Activated T-cell treated with anti-CD3 and anti-CD28 coated beads, Interleukin-2, amount 50 U/mL, for 24 hours (primary cell): ENCODE measurements at places on chromosomes 4 and X.

GRCh38 chr4:151798678-151799416 is 38.0 kb upstream of the GATB start:
- no peak overlapping the region for H3K27ac ChIP-seq
- no peak overlapping the region for H3K4me3 ChIP-seq
- DNase-seq, result no peak
- H3K36me3 ChIP-seq, result no peaks in the 10 kb centered on the region
- no peaks in the 10 kb centered on the region for H3K4me1 ChIP-seq

DNA sequence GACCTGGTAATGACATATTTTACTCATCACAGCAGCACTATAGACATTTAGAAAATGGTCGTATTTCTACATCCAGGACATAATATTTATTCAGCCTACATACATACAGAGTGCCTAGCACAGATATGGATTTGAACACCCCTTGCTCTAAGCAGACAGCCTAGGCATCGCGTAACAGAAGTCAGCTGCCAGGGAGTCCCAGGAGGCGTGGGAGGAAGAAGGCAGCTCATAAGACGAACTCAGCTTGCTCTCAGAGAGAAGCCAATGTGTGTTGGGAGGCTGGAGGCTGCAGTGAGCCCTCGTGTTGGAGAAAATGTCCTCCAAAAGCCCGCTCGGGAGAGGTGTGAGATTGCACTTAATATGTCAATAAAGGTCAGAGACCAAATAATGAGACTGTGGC is 131.6 kb downstream of the BCOR start:
- H3K27ac ChIP-seq, result no peak overlapping the region
- DNase-seq, result no peak
- no peak overlapping the region for H3K4me3 ChIP-seq
- H3K27me3 ChIP-seq, result peaks cover 55% of the 10 kb centered on the region
- peaks cover 21% of the 10 kb centered on the region for H3K4me1 ChIP-seq

GRCh38 chrX:69884210-69884609 is 165.5 kb downstream of the AWAT2 start:
- no peak overlapping the region for H3K27ac ChIP-seq
- H3K4me1 ChIP-seq, result no peaks in the 10 kb centered on the region
- DNase-seq, result no peak
- no peak overlapping the region for H3K4me3 ChIP-seq
- H3K27me3 ChIP-seq, result peaks cover 29% of the 10 kb centered on the region

DNA sequence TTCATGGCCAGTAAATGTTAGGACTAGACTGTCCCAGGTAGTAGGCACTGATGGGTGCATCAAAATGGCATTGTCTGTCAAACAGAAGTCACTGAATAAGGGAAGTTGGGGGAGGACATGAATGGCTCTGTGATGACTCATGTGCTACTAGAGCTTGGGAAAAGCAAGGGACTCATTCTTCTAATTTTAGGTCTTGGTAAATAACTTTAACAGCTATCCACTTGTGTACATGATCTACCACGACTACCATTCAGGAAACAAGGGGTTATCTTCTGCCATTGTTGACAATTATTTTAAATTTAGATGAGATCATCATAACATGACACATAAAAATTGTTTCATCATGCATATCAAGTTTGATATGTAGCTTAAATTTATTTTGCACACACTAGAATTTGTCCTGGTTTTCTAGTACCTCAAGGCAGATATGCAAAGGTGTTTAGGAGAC is 6.3 kb downstream of the AREG start:
- peaks cover 4% of the 10 kb centered on the region for H3K4me1 ChIP-seq
- peaks cover 2% of the 10 kb centered on the region for H3K36me3 ChIP-seq
- no peaks in the 10 kb centered on the region for H3K27me3 ChIP-seq
- DNase-seq, result no peak
- H3K27ac ChIP-seq, result no peak overlapping the region

DNA sequence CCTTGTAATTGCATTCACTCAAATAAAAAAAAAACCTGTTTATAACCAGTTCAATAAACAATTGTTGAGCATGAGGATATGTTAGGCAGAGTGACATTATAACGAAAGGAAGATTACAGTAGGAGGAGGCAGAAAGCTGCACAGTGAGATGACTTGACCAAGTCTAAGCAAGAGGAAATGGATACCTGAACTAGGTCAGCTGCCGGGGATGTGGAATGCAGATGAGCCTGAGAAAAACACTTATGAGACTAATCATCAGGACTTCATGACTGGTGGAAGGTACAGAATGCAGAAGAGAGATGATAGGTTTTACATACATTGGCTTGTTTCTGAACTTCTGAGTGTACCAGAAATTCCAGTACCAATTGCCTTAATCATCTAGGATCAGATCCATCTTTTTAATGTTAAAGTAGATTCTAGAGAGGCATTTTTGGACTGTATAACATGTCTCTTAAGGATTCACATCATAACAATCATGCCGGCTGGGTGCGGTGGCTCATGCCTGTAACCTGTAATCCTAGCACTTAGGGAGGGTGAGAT is 208.1 kb upstream of the PPP3CA start:
- DNase-seq, result no peak
- H3K4me1 ChIP-seq, result peaks cover 2% of the 10 kb centered on the region
- peaks cover 5% of the 10 kb centered on the region for H3K36me3 ChIP-seq
- peaks cover 33% of the 10 kb centered on the region for H3K27me3 ChIP-seq
- no peak overlapping the region for H3K27ac ChIP-seq

DNA sequence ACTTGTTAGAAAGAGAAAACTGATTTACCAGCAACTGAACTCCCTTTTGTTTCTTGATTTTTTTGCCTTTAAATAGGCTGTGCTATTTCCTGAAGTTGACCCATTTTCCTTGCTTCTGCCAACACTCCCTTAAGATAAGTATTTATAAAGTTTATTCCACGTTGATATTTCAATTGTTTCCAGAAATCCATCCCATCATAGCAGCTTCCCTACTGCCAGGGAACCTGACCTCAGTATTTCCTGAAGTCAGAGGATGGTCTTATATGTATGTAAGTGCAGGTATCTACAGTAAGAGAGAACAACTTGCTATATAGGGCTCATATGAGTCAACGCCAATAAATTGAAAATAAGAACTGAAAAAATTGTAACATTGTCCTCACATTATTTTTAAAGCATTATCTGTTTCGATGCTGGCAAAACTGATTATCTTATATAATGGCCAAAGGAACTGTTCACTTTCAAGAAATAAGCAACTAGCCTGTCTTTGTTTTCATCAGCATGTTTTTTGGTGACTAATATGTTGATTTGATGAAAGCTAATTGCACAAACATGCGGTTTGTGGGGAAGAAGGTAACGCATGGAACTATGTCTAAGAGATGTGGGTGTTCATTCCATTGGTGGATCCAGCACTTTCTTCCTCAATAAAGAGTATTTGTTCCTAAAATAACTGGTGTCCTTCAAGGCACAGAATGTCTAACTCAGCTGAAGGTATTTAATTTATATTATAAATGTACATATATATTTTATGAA is 4.7 kb downstream of the LIMCH1 start:
- H3K4me3 ChIP-seq, result no peak overlapping the region
- H3K27me3 ChIP-seq, result peaks cover 2% of the 10 kb centered on the region
- no peaks in the 10 kb centered on the region for H3K4me1 ChIP-seq
- no peak for DNase-seq

DNA sequence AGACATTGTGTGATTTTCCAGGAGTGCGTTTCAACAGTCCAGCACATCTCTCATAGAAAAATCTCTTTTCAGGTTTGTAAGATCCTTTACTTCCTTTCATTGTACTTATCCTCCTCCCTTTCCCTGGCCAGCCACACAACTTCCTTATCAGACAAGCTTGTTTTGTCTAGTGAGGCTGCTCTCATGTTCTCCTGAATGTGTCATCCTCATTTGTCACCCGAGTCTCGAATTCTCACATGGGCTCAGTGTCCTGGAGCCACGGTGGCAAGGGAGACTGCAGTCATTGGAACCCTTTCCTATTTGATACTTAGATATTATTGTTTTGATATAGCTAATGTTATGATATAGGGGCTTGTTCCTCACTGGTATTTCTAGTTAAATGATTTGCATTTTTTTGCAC is 16.9 kb downstream of the SYNPO2 start:
- peaks cover 10% of the 10 kb centered on the region for H3K27me3 ChIP-seq
- H3K4me1 ChIP-seq, result no peaks in the 10 kb centered on the region
- no peak overlapping the region for H3K4me3 ChIP-seq
- no peak overlapping the region for H3K27ac ChIP-seq
- no peak for DNase-seq
- H3K36me3 ChIP-seq, result no peaks in the 10 kb centered on the region

DNA sequence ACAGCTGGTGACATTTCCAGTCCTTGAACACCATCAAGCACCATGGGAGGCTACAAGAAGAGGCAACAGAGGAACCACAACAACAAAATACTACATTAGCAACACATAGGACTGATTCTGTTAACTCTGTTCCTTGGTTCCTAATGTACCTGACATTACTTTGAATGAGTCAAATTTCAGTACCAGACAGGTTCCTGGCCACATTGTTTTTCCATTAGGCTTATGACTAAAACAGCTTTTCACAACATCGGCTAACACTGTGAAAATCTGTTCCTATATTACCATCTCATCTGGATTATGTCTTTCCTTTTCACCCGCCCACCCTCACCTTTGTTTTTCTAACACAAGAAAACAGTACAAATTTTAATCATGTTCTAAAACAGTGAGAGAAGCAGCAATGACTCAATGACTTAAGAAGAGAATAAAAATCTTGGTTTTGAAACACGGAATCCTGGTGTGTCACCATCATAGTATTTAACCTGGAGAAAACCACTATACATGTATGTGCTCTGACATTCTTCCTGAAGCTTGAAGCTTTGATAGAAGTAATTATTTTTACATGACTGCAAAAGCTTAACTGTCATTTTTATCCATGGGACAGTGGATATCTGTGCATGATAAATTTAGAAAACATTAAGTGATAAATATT is 143.9 kb downstream of the SCFD2 start:
- H3K27me3 ChIP-seq, result no peaks in the 10 kb centered on the region
- H3K4me1 ChIP-seq, result peaks cover 7% of the 10 kb centered on the region
- DNase-seq, result no peak

GRCh38 chr4:21692241-21692640 is 256.3 kb downstream of the KCNIP4 start:
- no peaks in the 10 kb centered on the region for H3K4me1 ChIP-seq
- H3K36me3 ChIP-seq, result no peaks in the 10 kb centered on the region
- H3K27me3 ChIP-seq, result no peaks in the 10 kb centered on the region
- H3K4me3 ChIP-seq, result no peak overlapping the region
- no peak overlapping the region for H3K27ac ChIP-seq

GRCh38 chrX:125620715-125621587 is 301.3 kb downstream of the TEX13C start:
- no peak overlapping the region for H3K4me3 ChIP-seq
- H3K4me1 ChIP-seq, result no peaks in the 10 kb centered on the region
- no peak overlapping the region for H3K27ac ChIP-seq
- H3K27me3 ChIP-seq, result peaks cover 26% of the 10 kb centered on the region
- H3K36me3 ChIP-seq, result no peaks in the 10 kb centered on the region

GRCh38 chrX:39773923-39774773 is 323.6 kb downstream of the BCOR start:
- peak overlapping the region; percentile 50 for H3K4me3 ChIP-seq
- DNase-seq, result peak; percentile 53
- peak overlapping the region; percentile 89 for H3K27ac ChIP-seq

DNA sequence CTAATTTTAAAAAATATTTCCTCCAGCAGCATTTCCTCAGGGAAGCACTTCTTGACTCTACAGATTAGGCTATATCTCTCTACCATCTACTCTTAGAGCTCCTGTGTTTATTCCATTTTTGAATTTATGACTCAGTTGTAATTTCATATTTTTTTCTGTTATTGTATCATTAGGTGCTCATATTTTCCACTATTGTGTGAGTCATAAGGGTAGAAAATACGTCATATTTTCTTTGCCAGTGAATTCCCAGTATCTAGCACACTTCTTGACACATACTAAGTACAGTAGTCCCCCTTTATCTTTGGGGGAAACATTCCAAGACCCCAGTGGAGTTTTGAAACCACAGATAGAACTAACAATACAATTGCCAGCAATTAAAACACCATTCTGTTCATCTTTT is 431.2 kb downstream of the GASK1B start:
- no peak for DNase-seq
- H3K27me3 ChIP-seq, result no peaks in the 10 kb centered on the region
- no peaks in the 10 kb centered on the region for H3K36me3 ChIP-seq
- H3K4me3 ChIP-seq, result no peak overlapping the region
- no peak overlapping the region for H3K27ac ChIP-seq

- no peaks in the 10 kb centered on the region for H3K4me1 ChIP-seq
- H3K4me3 ChIP-seq, result no peak overlapping the region
- no peak for DNase-seq
- no peaks in the 10 kb centered on the region for H3K36me3 ChIP-seq
- peaks cover 18% of the 10 kb centered on the region for H3K27me3 ChIP-seq
These were observed 18.8 kb downstream of the SLC25A31 start for GRCh38 chr4:127748957-127749356.

DNA sequence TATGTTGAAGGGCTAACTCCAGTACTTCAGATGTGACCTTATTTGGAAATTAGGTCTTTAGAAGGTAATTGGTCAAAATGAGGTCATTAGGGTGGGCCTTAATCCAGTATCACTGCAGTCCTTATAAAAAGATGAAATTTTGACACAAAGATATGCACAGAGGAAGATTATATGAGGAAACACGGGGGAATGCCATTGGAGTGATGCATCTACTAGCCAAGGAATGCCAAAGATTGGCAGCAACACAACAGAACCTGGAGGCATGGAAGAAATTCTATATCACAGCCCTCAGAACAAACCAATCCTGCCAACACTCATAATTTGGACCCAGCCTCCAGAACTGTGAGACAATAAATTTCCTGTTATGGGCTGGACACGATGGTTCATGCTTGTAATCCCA is 17.6 kb downstream of the TRIM61 start:
- H3K4me3 ChIP-seq, result no peak overlapping the region
- no peak for DNase-seq
- H3K4me1 ChIP-seq, result peaks cover 22% of the 10 kb centered on the region
- peaks cover 21% of the 10 kb centered on the region for H3K36me3 ChIP-seq
- no peak overlapping the region for H3K27ac ChIP-seq
- H3K27me3 ChIP-seq, result no peaks in the 10 kb centered on the region

DNA sequence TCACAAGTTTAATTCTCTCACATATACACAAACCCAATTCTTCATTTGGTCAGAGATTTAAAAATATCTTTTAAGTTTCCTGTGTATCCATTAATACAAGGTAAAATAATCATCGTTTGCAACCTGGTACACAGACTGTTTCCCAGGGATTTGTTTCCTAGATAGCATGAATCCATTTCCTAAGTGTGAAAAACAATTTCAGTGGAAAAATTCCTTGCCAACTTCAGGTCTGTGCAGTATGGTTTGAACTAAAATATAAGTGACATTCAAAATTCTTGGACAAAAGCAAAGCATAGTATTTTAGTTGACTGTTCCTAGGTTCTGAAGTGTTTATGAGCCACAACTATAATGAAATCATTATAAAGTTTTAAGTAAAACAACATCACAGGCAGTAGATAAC is 24.4 kb downstream of the NAF1 start:
- no peaks in the 10 kb centered on the region for H3K27me3 ChIP-seq
- DNase-seq, result no peak
- no peak overlapping the region for H3K4me3 ChIP-seq
- H3K36me3 ChIP-seq, result peaks cover 84% of the 10 kb centered on the region
- peaks cover 2% of the 10 kb centered on the region for H3K4me1 ChIP-seq
